ENCODE measurements at places on chromosomes 12 and 14.

DNA sequence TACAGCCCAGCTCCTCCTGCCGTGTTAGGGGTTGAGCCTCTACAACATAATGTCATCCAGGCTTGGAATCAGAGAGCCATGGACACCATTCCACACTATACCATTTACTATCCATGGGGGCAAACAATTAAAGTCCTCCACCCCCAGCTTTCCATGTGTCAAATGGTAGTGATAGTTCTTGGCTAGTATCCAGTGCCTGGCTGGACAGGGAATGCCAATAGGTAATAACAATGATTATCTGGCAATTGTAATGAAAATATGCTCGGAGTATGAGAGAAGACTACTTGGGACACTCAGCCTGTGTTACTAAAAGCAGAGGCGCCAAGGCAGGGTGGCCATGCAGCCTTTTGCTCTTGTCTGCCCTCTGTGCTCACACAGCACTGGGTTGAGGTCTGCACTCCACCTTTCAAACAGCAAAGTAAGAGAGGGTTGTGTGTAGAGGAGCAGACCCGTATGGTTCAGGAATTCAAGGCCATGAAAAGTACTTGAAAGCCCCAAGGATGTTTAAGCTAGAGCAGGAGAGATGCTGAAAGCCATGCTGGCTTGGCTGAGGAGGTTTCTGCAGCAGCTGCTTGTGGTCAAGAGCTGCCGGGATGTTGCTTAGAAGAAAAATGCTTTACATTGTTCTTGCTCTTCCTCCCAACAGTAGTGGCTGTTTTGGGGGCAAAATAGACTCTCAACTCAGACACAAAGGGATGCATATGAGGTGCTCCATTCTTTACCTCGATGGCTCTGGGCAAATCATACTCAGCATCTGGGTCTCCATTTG lies 10.6 kb downstream of the SERPINA3 start:
- no peak for DNase-seq

DNA sequence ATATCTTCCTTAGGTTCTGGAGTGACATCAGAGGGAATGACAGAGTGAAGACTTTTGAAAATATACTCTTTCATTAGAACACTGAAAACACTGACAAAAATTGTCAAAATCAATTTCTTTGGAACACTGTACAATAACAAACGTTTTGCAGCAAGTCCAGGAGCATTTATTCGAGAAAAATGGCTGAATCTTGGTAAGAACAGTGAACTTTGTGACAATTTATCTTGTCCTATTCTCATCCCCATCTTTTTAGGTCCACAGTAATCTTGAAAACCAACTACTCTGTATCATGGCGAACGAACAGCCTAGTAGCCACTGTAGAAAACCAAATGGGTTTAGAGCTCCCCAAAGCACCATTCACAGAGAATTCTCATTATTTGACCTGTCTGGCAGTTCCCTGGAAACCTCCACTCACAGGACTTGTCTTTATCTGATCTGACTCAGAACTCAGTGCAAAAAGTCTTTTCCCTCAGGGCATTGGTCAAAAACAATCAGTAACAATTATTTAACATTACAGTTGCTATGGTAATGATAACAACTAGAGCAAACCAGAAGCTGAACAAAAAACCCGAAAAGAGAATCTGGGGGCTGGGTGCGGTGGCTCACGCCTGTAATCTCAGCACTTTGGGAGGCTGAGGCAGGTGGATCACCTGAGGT lies 20.3 kb upstream of the PPP2R5E start:
- no peak for DNase-seq

GRCh38 chr12:15472036-15472435 lies 149.7 kb downstream of the PTPRO start:
- DNase-seq: no peak

DNA sequence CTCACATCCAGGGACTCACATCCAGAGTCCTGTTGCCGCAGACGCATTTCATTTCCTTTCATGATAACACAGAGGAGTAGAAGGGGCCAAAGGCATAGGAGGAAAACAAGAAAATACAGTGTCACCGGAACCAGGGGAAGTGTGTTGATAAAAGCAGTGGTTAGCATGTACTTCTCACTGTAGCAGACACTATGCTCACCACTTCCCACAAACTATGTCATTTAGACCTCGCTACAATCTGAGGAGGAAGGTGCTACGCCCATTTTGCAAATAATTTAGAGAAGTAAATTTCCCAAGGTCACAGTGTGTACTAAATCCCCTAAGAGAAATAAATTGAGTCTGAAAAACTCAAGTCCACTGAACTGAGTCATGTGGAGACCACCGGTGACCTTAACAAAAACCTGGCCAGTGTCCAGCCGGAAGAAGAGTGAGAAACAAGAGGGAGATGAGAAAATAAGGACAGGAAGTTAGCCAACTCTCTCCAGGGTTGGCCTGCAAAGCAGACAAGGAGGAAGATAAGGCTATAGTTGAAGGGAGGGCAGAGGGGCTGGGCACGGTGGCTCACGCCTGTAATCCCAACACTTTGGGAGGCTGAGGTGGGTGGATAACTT lies 25.8 kb upstream of the TMCC3 start:
- DNase-seq: no peak

DNA sequence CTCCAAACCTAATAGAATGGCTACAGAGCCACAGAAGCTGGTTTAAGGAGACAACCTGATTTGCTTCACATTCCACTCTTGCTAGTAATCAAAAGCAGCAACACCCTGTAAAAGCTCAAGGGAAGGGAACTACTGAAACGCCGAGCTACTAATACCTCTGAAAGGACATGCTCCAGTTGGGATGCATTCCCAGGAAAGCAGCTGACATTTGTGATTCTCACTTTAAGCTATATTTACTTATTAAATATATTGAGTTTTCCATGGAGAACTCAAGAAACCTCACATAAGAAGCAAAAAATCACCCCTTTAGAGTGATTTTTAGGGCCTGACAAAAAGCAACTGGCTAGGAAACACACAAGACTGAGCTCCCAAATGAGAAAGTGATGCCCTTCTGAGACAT lies 1073.0 kb upstream of the FLRT2 start:
- DNase-seq: no peak

Data from NCI-H187 (cell line).